ENCODE measurements at places on chromosomes 4 and X. TPM values are rescaled to one million over a fixed set of nuclear protein-coding genes. Genes with fewer than 3 reads are reported as not detected.

CSAG2 gene
- 0.35 TPM for total RNA-seq

GRCh38 chr4:84681486-84682274 is 98.8 kb downstream of the CDS1 start:
- peak; percentile 23 for DNase-seq

DNA sequence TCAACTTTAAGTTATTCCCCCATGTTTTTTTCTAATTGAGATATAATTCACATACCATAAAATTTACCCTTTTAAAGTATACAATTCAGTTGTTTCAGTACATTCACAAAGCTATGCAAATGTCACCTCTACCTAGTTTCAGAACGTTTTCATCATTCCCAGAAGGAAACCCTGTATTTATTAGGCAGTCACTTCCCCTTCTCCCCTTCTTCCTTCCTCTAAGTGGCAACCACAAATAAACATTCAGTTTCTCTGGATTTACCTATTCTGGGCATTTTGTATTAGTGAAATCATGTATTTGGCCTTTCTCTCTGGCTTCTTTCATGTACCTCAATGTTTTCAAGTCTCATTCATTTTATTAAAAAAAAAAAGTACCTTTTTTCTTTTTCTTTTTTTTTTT is 101.9 kb downstream of the TET2 start:
- DNase-seq: no peak

CLRN2 gene
- total RNA-seq: not detected

DNA sequence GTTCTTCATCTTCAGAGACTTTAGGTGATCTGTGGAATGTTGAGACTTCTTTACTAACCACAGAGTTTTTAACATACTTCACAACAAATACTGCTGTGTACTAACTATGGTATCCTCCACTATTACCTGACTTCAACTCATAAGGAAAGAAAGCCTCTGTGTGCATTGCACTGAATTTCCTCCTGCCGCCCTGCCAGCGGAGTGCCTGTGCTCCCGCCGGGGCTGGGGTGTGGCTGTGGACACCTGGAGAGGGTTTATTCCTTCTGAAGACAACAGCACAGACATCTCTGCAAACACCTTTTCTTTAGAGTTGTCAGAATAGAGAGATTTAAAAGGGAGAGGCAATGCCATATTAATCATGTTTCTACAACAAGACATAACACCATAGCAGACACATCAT is 63.3 kb downstream of the FAT1 start:
- no peak for DNase-seq

GRCh38 chr4:158176108-158176507 is 3.3 kb upstream of the GASK1B start:
- DNase-seq: no peak

- no peak for DNase-seq
These were observed 24.6 kb downstream of the ADGRG4 start for GRCh38 chrX:136325377-136325776.

GRCh38 chr4:26215725-26216124 is 105.1 kb upstream of the RBPJ start:
- no peak for DNase-seq

- DNase-seq: no peak
These were observed 223.1 kb upstream of the TAPT1 start for GRCh38 chr4:16449406-16449805.

LIMCH1 gene
- total RNA-seq: not detected

GRCh38 chrX:81206476-81206875 is 4.6 kb downstream of the SH3BGRL start:
- no peak for DNase-seq

ABCD1 gene
- 16.0 TPM for total RNA-seq

DNA sequence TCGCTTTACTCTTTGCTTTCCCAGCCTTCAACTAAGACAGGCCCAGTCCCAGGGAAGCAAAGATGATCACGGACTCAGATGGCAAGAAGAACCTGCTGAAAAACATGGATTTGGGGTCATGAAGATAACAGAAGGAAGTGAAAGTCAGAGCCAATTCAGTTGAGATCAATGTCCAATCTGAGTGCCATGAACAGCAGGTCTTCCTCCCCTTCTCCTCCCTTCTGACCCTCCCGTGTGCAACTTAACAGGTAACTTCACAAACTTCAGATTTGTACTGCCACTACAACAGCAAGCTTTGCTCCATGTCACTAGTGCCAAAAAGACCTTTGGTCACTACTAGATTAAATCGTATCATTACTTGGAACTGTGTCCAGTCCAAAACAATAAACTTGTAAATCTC is 15.5 kb upstream of the SGMS2 start:
- no peak for DNase-seq

GRCh38 chr4:51906167-51906958 is 63.4 kb downstream of the DCUN1D4 start:
- no peak for DNase-seq

DNA sequence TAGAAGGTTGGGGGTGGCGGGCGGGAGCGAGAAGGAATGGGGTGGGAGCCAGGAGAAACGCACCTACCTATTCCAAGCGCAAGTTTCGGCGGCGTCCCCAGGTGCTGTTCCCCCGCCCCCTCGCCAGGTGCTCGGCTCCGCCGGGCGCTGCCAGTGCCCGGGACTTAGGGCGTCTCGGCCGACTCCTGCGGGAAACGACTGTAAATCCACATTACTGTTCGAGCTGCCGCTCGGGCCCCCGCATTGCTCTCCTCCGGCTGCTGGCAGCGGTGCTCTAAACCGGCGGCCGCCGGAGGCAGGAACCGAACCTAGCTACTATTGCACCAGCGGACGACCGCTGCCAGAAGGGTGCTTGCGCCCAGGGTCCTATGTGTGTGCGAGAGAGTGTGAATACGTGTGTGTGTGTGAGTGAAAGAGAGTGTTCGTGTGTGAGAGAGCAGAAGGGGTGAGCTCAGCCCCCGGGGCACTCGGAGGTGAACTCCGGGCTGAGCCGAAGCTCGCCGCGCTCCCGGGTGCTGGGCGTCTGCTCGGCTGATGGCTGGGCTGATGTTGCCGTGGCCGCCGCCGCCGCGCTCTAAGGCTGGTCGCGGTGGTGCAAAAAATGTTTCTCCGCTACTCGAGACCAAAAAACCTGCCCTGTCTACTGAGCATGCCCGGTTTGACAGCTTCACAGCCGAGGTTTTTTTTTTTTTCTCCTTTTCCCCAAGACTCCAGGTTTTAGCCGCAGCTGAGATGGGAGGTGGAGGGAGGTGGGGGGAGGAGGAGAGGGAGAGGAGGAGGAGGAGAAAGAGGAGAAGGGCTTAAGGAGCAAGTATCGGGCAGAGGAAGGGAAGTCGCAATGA is 115.7 kb upstream of the TEX13C start:
- peak; percentile 6 for DNase-seq

DNA sequence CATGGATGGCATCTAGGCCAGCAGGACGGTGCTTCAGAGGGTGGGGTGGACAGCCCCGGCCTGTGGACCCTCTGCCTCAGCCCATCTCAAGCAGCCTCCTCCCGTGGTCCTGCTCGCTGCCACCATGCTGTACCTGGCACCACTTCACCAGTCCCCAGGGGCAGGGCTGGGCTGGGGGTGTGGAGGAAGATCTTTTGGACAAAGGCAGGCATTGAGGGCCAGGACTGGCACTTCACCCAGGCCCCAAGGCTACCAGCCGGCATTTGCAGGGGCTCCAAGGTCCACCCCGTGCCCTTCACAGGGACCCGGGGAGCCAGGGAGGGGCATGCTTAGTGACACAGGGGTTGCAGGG is 713 bp downstream of the PLXNB3 start:
- DNase-seq: no peak

DNA sequence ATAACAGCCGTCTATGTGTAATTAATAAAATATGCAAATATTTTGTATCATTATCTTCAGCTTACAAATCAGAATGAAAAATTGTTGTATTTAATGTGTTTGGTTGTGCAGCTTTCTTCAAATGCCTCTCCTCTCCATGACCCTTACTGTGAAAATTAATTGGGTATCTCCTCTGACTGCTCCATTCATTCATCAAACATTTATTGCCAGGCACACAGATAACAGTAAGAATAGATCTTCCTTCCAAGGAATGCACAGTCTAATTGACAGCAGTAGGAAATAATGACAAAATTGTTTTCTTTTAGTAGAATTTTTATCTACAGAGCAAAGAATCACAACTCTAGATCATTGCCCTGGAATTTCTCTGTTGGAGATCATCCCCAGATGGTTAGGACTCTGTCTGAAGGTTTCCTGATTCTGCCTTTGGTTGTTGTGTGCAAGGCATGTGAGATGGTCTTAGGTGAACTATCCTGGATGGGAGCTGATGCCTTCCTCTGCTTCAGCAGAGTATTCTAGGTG is 395.0 kb upstream of the FAT1 start:
- DNase-seq: no peak

GRCh38 chr4:152255437-152255836 is 280.5 kb downstream of the FBXW7 start:
- peak; percentile 77 for DNase-seq

RBM3 gene
- 289 TPM for total RNA-seq

DNA sequence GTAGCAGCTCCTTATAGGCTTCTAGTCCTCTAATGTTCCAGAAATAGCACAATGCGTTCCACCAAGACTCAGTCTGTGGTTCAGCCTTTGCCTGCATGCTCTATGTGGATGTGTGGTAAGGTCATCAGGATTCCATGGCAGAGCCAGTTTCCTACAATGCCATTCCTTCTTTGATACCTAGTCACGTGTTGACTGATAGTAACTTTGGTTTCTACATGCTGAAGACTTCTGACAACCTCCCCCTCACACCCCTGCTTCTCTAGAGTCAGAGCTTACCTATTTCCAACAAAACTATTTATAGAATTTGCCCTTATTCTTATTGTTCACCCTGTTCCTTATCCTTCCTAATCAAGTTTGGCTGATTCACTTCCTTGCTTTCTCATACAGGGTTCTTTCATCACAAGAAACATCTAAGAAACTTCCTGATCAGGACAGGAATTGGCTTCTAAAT is 81.1 kb downstream of the CT47B1 start:
- DNase-seq: no peak

DNA sequence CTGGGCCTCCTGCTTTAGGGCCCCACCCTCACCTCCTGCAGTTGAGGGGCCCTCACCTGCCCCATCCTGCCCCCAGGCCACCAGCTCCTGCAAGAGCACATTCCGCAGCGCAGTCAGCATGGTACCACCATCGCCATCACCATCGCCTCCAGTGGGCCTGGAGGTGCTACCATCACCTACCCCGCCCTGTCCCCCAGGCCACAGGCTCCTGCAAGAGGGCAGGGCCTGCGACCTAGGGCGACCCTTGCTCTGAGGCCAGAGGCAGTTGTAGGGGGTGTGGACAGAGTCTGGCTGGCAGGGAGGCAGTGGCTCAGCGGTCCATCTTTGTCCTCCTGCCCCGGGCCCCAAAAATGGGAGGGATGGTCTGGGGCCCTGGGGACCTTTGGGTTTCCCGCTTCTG is 3.9 kb upstream of the HAUS7 start:
- no peak for DNase-seq

FABP2 gene
- not detected for total RNA-seq

GRCh38 chr4:39626261-39626660 is 12.4 kb downstream of the SMIM14 start:
- no peak for DNase-seq

DNA sequence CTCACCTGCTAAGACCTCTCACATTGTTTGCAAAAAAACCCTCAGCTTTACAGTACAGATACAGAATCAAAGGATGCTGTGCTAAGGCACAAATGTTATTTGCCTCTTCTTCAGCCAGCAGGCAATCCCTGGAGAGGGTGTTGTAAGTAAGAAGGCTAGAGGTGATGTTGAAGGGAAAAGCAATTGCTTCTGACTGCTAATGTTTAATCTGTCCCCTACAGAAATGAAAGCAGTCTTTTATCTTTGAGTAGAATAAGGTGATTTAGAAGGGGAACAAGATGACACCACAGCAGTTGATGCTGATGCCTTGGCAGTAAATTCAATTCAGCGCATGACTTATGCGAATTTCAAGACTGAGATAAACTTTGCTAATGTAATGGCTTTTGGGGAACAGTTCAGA is 1064.8 kb upstream of the IGFBP7 start:
- no peak for DNase-seq

DNA sequence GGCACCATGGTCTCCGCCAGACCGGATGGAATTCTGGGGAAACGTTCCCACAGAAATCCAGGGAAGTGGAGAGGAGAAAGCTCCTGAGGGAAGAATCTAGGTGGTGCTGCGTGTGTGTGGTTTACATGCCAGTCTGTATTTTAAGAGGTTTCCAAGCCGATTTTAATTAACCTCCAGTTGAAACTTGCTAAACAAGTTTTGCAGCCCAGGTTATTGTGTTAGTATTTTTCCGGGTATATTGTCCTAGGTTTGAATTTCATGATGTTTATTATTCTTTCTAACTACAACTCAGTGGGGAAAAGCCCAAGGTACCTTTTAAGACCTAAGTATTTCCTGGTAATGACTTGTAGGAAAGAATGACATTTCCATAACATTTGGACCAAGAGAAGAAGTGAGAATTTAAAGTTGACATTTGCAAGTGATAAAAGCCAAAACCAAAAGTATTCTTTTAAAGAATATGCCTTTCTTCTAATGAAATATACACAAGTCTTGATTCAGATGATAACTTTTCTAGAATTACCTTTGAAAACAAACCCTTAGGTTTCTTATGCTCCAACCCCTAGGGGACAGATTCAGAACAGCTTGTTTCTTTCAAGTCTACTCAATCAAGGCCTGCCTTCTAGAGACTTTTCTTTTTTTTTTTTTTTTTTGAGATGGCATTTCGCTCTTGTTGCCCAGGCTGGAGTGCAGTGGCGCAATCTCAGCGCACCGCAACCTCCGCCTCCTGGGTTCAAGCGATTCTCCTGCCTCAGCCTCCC is 14.6 kb downstream of the SAT1 start:
- DNase-seq: no peak

SLC16A2 gene
- not detected for total RNA-seq

HSD17B13 gene
- 0.07 TPM for total RNA-seq

GRCh38 chrX:34915463-34916225 is 27.0 kb upstream of the FAM47B start:
- no peak for DNase-seq

DNA sequence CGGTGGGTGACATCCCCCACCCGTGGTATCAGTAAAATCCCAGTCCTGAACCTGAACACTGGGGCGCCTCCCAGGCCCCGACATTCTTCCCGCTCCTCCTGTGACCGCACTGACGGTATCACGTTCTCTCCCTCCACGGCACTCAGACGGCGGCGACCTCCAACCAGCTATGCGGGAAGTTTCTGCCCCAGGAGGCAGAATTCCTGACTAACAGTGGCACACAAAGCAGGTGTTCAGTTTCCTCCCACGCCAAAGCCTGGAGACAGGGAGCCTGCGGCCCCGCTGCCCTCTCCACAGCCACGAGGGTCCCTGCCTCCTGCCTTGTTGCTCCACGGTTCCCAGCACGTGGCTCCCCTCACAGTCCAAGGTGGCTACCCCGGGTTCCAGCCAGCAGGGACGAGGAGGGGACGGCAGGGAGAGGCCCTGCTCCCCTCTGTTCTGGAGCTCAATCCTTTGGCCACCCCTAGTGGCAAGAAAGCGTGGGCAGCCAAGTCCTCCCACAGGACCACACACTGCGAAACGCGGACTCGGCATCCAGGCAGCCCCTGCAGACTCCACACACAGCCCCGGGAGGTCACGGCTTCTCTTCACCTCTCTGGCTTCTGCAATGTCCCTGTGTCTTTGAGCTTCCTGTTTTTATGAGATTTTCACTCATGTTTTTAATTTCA is 15.2 kb downstream of the CTBP1 start:
- DNase-seq: no peak

Measured in activated CD4-positive, alpha-beta T cell treated with anti-CD3 and anti-CD28 coated beads, Interleukin-2, amount 10 ng/mL, durations not matched to agents 7 days and 5 days (primary cell).